ENCODE measurements at places on chromosomes 1 and 21.

DNA sequence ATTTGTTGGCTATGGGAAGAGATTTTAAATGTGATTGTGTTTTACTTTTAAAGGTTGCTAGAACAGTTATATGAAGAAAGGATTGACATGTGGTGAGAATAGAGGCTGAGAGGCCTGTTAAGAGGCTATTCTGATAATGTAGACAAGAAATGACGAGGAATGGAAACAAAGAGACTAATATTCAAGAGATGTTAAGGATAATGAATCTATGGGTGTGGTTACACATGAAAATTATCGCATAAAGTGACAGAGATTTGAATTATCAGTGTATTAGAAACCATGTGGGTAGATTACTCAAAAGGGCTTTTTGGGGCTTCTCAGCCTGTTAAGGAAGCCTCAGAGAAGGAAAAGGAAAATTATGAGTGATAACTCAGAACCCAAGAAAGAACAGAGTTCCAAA, 120.4 kb downstream of the MACF1 start:
- DNase-seq = no peak

- DNase-seq = no peak
These were observed 62.4 kb downstream of the MAP3K21 start for GRCh38 chr1:233389893-233390292.

DNA sequence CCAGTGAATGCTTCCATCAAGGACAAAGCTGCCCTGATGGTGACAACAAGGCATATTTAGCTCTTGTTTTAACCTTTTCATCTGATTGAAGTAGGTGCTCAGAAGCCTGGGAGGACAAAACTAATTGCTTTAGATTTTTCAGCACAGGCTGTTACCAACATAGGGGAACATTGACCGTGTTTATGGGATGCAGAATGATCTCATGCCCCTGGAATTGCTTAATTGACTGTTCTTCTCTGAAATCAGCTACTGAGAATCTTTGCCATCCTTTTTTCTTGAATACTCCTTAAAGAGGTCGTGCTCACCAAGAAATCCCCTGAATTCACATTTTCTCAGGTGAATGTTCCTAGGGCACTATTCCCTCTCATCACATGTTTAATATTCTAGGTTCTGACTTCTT, 95.9 kb upstream of the CCDC190 start:
- DNase-seq = no peak

DNA sequence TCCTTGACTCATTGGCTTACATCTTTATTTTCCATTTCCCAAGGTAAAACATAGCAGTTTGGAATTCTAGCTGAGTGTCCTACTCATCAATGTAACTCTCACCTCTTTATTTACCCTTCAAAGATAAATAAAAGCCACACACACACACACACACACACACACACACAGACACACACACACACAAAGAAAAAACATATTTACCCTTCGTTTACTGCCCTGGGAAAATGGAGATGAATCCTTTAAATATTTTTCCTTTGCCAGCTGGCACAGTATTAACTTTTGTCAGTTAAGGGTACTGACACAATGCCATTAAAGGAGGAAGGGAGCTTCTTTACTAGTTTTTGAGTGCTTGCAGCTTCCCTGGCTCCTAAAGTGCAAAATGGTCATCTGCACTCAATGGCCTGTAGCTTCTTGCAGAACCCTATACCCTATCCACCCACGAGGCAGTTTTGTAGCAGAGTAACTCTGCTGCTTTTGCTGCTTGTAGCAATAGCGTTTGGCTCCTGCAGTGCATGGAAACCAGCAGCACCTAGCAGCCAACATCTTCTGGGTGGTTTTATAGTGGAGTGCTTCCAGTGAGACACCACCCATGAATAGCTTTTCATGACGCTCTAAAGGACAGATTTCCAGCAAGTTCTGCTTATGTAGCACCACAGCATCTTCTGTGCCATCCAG, 103.7 kb downstream of the HS2ST1 start:
- DNase-seq = no peak

GRCh38 chr1:192887426-192887825, 78.6 kb downstream of the RGS2 start:
- no peak for DNase-seq

- no peak for DNase-seq
These were observed 302.8 kb upstream of the ADAMTS5 start for GRCh38 chr21:27269644-27270043.

DNA sequence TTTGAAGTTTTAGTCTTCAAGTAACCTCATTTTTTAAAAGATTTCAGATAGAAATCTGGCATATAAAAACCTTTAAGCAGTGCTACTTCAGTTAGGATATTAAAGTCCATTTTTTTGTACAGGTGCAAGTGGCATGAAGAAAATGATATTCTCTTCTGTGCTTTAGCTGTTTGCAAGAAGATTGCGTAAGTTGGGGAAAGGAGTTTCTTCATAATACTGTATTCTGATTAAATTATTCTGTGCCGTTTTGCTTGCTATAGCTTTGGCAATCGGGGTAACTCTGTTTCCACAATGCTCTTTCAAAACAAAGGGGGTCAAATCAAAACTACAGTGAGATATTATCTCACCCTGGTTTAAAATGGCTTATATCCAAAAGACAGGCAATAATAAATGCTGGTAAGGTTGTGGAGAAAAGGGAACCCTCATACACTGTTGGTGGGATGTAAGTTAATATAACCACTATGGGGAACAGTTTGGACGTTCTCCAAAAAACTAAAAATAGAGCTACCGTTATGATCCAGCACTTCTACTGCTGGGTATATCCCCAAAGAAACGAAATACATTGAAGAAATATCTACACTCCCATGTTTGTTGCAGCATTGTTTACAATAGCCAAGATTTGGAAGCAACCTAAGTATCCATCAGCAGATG, 27.1 kb downstream of the MAEL start:
- no peak for DNase-seq

- DNase-seq = peak; percentile 90
These were observed 2.9 kb downstream of the CASQ1 start for GRCh38 chr1:160193091-160193819.

Data from activated CD8-positive, alpha-beta memory T cell treated with anti-CD3 and anti-CD28 coated beads for 48 hours (primary cell).